AML-193 (cell line): ENCODE measurements at places on chromosomes 16 and 17.
A peak's percentile ranks its signal among the peaks of the same experiment; 100 is the strongest.

DNA sequence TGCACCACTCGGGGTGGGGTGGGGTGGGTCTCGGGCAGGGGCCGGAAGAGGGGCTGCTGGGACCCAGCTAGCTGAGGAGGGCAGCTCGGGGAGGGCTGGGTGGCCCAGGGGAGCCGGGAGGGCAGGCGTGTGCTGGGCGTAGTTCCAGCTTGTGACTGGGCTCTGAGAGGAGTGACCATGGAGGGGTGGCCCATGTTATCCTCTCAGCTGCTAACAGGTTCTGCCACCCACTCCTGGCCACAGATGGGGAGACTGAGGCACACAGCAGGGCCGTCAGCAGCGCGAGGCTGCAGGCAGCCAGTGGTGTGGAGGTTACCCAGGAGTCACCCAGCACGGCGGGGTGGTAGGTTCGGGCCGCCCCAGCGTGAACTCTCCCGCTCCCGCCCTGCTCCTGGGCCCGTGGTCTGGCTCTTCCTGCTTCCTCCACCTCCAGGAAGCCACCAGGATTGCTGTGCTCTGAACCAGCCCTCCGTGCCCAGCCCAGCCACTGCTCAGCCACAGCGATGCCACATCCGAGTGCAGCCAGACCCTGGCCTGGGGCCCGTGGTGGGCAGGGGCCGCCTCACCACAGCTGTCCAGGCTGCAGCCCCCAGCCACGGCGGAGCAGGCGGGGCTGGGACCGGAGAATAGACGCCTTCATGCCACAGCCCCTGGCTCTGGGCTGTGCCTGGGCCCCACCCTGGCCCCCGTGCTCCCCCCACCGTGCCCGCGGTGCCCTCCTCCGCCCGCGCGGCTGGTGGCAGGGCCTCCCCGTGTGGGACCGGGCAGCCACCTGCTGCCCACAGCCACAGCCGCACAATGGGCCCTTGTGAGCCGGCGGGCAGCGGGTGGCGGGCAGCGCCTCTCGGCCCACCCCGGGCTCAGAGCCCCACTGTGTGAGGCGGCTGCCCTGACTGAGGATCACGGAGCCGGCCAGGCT lies 26.3 kb upstream of the SSTR5 start:
- no peak for DNase-seq

DNA sequence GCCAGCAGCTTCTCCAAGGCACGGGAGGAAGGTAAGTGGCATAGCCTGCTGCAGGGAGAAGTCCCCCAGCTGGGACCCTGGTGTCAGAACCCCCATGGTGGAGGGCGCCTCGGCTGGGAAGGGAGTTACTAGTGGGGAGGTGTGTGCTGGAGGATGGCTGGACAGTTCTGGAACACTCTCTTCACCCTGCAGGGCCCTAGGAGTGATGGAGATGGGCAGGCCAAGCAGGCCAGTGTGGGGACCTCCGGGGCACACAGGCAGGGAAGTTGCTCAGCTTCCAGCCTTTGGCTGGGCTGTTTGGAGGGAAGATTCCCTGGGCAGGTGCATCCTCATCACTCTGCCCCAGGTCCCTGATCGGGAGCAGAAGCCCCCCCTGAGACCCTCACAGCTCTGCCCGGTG lies 696 bp downstream of the C17orf99 start:
- no peak for DNase-seq

DNA sequence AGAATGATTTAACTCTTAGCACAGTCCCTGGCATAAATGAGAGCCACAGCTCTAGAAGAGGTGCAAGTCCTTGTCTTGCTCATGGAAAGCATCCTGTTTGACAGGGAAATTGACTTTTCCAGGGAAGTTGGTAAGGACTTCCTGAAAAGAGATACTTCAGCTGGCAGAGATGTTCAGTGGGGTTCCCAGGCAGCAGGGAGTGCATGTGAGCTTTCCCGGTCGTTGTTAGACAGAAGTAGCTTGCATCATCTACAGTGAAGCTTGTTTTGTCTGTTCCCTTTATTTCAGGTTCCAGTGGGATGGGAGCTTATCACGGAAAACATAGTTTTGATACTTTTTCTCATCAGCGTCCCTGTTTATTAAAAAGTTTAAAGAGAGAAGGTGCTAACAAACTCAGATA lies 22.9 kb downstream of the ALDH3A2 start:
- DNase-seq, result no peak

GRCh38 chr16:75000481-75001081 lies 1.8 kb downstream of the ZNRF1 start:
- DNase-seq, result no peak

DNA sequence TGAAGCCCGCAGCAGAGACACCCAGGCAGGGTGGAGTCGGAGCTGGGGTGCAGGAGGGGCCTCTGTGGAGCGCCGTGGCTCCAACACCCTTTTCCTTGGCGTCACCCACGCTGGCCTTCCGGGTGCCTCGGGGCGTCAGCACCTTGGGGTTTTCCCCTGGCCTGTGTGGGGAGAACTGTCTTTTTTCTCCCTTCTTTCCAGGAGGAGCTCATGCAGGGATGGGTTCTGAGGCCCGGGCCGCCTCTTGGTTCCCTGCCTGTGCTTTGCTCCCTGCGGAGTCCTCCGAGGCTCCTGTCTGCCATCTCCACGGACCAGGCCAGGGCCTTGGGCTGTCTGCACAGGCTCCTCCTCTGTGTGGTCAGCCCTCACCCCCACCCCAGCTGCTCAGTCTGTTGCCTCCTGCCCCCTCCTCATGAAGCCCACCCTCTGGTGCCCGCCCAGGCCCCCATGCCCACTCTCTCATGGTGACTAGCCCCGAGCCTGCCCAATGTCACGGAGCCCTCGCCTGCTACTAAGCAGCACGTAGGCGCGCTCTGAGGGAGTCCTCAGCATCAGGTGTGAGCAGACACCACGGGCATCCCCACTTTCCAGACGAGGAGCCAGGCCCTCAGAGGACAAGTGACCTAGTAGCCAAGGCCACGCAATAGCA lies 5.0 kb downstream of the KATNB1 start:
- DNase-seq, result no peak

GRCh38 chr16:35752012-35752772 lies 2292.8 kb downstream of the TP53TG3F start:
- no peak for DNase-seq

DNA sequence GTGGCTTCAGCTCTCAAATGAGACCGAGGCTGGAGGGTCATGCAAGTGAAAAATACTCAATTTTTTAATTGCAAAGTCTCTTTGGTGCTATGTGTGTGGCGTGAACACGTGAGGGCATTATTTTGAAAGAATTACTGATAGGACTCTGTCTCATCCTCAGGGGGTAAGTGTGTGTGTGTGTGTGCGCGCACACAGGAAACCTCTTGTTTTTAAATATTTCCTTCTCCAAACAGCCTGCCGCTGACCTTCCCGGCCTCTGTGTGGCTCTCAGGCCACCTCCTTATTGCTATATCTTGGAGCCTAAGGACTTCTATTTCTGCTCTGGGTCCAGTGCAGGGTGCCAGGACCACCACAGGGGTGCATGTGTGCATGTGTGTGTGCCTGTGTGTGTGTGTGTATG lies 99.7 kb downstream of the CMIP start:
- DNase-seq, result peak; percentile 62

GRCh38 chr17:77498791-77499698 lies 358.3 kb downstream of the SEC14L1 start:
- no peak for DNase-seq

- DNase-seq, result no peak
Measured at GRCh38 chr16:67814567-67814966, 7.9 kb downstream of the TSNAXIP1 start.

DNA sequence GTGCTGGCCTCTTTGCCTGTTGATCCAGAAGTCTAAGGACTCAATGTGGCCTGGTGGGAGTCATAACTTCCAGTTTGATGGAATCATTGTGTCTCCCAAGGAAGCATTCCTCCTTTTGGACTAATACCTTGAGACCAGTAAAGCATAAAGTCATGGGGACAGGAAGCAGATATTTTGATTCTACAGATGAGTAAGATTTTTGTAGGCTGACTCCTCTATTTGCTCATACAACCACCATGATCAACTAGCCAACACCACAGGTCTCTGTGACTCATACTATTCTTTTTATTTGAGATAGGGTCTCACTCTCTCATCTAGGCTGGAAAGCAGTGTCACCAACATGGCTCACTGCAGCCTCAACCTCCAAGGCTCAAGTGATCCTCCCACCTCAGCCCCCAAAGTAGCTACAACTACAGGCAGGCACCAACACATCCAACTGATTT lies 6.2 kb downstream of the MT2A start:
- no peak for DNase-seq

GRCh38 chr16:28524681-28525171 lies 14.0 kb downstream of the NUPR1 start:
- DNase-seq, result no peak

DNA sequence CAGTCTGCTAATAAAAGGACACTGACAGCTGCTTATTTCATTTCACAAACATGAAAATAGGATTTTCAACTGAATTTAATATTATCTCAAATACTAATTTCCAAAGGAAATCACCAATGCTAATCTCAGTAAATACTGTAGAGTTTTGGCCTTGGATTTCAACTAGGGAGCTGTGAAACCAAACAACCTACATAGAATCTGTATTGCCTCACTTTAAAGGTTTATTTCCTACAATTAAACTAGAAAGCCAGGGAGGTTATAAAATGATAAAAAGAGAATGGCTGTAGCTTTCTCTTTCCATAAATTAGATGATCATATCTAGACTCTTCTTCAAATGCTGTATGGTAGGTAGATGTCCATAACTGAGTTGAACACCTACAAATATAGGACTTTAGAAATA lies 82.8 kb downstream of the SKAP1 start:
- no peak for DNase-seq

- DNase-seq, result no peak
Measured at GRCh38 chr17:28747051-28747691, 3.4 kb downstream of the TRAF4 start.

DNA sequence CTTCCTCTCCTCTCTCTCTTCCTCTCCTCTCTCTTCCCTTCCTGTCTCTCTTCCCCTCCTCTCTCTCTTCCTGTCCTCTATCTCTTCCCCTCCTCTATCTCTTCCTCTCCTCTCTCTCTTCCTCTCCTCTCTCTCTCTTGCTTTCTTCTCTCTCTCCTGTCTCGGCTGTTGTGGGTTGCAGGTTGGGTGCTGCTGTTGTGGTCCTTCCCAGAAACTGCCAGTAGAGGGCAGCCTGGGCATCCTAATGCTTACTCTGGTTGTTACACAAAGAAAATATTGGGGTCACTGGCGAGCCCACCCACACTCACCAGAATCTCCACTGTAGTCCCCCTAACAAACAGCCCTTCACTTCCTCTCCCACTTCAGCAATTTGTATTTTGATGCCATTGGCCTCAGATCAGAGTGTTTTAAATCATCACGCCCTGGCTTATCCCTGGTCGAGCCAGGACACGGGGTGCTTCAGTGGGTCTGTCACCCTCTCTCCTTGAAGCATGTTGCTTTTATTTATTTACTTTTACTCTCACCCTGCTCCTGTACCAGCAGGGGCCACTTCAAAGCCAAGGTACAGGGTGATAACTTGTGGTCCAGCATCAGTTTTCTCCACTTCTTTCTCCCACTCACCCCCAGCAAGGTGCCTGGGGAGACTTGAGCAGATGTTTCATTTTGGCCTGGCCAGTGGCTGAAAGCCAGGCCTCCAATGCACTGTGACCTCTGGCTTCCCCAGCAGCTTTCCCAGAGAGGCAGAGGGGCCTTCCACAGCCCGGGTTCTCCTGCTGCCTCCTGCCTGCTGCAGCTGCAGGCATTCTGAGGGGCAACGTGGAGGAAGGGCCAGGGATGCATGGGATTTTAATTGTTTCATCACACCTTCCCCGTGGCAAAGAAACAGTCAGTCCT lies 4.7 kb upstream of the MMP15 start:
- peak; percentile 10 for DNase-seq

- no peak for DNase-seq
Measured at GRCh38 chr16:3836641-3837040, 43.9 kb downstream of the CREBBP start.

DNA sequence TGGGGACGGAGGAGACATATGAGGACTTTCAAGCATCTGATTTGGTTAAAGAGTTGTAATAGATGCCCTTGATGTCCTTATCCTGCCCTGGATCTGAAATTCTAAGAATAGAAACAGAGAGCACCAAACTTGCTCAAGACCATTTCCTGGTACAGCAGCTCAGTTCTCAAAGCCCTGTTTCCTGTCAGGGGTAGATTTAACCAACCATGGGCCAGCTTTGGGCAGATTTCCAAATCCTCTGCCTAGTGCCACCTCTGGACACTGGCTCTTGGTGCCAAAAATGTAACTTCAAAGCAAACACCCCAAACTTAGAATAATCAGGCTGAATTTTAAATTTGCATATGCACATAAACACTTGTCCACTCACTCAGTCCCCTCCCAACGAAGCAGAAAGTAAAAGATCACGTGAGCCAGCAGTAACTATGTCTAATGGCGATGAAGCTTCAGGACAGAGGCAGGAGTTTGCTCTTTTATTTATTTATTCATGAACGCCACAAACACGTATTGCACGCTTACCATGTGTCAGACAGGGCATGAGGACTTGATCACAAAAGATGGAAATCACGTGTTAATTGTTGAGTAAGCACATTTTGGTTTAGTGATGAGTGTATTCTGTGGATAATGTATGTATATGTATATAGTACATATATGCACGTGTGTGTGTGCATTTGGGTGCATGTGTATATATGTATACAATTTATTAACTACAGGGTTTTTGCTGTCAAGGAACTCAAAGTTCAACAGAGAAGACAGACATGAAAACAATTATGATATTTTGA lies 23.1 kb upstream of the SDK2 start:
- peak; percentile 94 for DNase-seq

DNA sequence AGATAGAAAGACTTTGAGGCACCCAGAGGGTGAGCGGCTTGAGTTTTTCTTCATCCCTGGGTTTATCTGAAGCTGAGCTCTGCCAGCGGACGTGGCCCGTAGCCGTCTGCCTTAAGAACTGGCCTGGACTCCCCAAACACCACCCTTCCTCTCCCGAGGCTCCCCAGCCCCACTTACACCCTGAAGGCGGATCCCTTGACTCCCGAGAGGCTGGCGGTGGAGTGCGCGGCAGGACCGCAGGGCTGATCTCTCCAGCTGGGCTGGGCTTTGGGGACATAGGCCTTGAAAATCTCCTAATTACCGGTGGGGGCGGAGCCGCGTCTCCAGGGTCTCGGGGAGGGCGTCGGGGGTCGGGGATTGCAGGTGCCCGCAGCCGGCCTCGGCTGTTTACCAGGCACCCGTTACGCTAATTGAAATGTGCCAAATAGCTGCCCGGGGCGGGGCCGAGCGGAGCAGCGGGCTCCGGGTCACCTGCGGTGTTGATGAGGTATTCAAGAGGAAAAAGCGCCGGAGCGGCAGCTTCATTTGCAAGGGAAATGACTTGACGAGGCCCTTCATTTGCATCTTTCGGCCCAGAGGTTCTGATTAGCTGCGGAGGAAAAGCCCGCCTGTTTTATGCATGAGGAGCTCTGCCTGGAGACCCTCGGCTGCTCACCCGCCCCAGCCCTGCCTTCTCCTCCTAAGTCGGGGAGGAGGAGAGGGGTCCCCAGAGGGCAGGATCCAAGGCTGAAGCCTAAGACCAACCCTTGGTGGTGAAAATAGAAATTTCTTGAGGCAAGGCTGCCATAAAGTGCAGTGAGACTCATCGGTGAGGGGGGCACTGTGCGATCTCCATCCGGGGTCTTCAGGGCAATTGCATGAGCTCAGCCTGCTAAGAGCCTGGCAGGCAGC lies 100.7 kb downstream of the MGAT5B start:
- DNase-seq, result no peak
